ENCODE measurements at places on chromosomes 3 and 15.

GRCh38 chr3:175980486-175981090 lies 1121.5 kb downstream of the NAALADL2 start:
- DNase-seq, result no peak

DNA sequence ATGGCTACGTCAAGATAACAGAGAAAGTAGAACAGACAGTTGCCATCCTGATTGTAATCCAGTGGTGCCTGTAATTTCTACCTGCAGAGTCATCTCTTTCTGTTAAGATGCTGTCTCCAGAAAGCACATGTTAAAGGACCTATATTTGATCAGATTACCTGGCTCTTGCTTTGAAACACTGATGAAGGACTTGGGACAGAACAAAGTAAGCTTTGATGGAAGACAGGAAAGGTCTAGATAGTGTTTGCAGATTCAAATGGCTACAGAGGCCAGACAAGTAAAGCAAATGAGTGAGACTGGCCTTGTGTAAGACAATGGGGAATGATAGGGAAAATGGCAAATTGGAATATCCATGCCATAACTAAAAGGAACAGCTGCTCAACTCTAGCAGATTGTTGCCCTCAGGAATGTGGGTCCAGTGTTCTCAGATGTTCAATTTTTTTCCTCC lies 1.8 kb upstream of the GSK3B start:
- DNase-seq, result no peak

DNA sequence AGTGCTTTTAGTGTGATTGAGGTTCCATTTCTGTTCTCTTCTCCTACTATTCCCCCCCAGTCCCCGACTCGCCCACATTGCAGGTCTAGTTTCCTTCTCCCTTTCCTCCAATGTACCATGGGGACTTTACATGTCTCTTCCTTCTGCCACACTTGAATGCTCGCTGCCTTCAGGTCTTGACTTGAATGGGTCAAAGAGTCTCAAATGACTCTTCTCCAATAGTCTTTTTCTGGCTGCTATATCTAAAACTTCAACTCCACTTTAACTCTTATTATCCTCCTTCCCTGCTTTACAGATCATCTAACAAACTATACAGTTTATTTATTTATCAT lies 213.9 kb upstream of the SLC2A2 start:
- DNase-seq, result no peak

DNA sequence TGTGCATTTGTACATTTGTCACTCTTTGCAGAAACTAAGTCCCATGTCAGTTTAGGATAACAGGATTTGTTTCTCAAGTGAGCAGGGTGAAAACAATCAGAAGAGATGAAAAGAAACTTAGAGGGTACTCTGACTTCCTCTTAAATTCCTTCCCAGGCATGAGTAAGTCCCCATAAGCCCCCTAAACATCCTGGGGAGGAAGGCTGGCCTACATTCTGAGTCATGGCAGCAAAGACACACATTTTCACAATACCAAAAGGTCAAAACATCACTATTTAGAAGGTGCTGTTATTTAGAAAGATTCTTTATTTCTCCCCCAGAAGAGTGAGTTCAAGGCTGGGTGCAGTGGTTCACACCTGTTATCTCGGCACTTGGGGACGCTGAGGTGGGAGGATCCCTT lies 7.6 kb upstream of the FOXP1 start:
- DNase-seq, result no peak

DNA sequence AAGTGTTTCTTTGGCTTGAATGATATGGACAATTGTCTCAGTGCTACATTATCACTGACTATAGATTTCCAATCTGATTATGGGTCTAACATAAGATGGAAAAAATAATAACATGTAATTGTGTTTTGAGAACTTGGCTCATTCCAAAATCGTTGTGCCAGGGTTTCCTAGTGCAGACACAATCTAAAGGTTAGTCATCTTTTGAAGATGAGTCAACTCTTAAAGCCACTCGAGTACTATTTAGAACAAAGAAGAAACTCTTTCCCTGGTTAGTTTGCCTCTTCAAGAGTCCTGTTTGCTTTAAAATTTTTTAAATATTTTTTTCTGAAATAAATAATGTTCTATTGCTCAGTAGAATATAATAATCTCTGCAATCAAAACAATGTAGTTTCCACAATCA lies 301.0 kb downstream of the CADM2 start:
- DNase-seq, result no peak

GRCh38 chr3:64473466-64473865 lies 214.3 kb downstream of the ADAMTS9 start:
- no peak for DNase-seq

DNA sequence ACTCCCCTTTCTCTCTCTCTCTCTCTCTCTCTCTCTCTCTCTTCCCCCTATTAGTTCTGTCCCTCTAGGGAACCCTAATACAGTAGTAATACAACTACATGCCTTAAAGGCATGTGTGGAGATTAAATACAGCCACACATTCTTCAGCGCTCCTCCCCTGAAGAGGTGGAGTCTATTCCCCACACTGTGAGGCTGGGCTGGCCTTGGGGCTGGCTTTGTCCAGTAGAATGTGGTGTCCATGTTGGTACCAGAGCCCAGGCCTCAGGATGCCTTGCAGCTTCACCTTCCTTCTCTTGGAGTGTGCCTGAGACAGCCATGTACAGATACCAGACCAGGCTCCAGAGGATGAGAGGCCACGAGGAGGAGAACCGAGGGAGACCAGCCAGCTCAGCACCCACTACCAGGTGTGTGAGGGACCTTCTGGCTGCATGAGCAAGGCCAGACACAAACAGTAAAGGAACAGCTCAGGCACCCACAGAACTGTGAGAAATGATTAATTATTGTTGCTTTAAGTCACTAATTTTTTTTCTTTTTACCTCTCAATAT lies 10.7 kb downstream of the SLC6A20 start:
- no peak for DNase-seq

- DNase-seq, result no peak
Observed at GRCh38 chr3:161689584-161690298, 193.1 kb downstream of the OTOL1 start.
